ELF-1 (cell line): ENCODE measurements at places on chromosomes 5 and 9.
A peak's percentile ranks its signal among the peaks of the same experiment; 100 is the strongest.

GRCh38 chr9:135000647-135001245 lies 83.0 kb upstream of the FCN1 start:
- no peak for DNase-seq

DNA sequence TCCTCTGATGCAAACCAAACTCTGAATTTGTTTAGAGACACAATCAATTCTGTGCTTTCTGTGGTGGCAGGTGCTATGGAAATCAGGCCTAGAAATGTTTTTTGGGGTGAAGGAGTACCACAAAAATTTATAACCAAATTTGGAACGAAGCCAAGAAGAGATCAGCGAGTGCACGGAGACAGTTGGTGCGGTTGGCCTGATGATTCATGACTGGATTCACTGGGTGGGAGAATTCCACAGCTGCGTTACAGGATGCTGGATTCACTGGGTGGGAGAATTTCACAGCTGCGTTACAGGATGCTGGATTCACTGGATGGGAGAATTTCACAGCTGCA lies 135.6 kb upstream of the IRX4 start:
- no peak for DNase-seq

GRCh38 chr5:10222326-10222725 lies 27.4 kb downstream of the ATPSCKMT start:
- no peak for DNase-seq

GRCh38 chr9:70256123-70256551 lies 2.6 kb upstream of the SMC5 start:
- peak; percentile 36 for DNase-seq

GRCh38 chr5:148201151-148201550 lies 1.7 kb upstream of the SPINK6 start:
- no peak for DNase-seq

- DNase-seq, result peak; percentile 9
These were observed 405.2 kb downstream of the ZNF608 start for GRCh38 chr5:124341066-124341858.

GRCh38 chr5:31942546-31942945 lies 231.6 kb downstream of the GOLPH3 start:
- DNase-seq, result no peak

DNA sequence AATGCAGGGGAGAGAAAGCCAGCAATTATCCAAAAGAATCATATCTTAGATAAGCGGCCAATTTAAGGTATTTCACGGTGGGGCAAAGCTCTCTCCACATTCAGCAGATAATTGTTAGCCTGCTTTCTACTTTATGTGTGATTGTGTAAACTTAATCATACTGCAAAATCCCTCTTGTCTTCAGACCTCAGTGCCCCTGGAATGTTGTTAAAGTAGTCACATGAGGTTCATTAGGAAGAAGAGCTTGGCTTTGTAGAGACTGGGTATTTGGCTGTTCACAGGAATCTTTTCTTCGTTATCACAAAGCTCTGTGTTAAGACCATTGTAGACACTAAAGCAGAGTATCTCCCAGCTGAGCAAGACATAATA lies 127.0 kb downstream of the RFK start:
- DNase-seq, result no peak

- no peak for DNase-seq
These were observed 44.3 kb upstream of the ZBED3 start for GRCh38 chr5:77131361-77131760.

GRCh38 chr5:180915924-180916323 lies 17.0 kb downstream of the BTNL8 start:
- no peak for DNase-seq

GRCh38 chr5:133506181-133506580 lies 106.2 kb downstream of the FSTL4 start:
- DNase-seq, result no peak

- no peak for DNase-seq
These were observed 132.4 kb downstream of the FRMD3 start for GRCh38 chr9:83405759-83406158.

- DNase-seq, result no peak
These were observed 95.1 kb upstream of the OTULINL start for GRCh38 chr5:14486486-14486885.

DNA sequence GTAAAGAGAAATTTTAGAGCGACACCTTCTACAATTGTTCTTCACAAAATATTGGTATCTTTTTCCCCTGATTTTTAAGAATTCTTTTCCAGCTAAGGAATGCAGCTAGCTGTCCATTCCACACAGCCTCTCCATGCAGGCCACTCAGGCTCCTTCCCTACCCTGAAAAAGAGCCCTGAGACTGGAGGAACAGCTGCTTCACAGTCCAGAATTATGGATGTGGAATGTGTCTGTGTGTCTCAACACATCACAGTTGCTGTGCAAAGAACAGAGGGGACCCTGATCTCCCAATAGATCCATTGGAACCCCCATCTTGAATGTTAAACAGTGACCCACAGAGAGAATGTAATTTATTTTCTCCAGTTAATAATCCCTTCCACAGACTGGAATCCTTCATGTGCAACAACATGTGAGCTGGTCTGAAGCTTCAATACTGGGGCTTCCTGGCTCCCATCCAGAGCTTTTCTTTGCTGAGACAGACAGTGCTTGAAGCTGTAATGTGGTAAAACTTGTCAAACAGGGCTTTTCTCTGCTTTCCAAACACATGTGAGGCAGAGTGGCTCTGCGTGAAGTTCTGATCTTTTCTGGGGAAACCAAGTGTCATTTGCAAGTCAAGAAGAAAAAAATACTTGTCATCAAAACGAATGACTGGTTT lies 53.3 kb upstream of the SMC5 start:
- DNase-seq, result peak; percentile 46

DNA sequence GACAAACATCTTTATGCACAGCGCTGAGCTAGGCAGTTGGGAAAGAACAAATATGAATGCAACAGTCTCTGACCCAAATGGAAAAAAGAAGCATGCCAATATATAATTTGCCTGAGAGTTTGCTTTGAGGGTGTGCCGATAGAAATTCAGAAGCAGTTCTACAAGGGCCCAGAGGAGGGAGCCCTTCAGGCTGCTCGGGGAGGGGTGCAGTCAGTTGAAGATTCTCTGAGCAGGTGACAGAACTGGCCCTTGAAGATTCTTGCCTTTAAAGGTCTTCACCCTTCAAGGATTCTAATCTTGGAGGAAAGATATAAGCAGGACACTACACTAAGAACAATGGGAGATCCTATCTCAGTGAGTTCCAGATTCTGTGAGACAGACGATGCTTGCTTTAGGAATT lies 3.7 kb upstream of the PAPPA start:
- peak; percentile 72 for DNase-seq

DNA sequence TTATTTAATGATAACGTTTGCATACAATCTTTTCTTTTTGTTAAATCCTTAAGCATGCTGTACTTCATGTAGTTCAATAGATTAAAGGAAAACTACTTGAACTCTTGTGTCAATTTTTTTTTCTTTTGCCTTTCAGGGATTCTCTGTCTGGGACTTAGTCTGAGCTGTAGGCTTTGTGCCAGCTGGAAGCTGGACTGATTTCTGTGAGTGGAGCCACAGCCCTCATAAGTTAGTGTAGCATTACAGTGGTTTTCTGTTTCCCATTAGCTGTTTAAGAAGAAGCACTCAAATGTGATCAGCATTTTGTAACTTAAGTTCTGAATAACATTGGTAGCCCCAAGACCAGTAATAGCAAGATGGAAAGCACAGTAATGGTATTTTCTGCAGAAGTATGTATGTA lies 330.6 kb upstream of the MEF2C start:
- no peak for DNase-seq

DNA sequence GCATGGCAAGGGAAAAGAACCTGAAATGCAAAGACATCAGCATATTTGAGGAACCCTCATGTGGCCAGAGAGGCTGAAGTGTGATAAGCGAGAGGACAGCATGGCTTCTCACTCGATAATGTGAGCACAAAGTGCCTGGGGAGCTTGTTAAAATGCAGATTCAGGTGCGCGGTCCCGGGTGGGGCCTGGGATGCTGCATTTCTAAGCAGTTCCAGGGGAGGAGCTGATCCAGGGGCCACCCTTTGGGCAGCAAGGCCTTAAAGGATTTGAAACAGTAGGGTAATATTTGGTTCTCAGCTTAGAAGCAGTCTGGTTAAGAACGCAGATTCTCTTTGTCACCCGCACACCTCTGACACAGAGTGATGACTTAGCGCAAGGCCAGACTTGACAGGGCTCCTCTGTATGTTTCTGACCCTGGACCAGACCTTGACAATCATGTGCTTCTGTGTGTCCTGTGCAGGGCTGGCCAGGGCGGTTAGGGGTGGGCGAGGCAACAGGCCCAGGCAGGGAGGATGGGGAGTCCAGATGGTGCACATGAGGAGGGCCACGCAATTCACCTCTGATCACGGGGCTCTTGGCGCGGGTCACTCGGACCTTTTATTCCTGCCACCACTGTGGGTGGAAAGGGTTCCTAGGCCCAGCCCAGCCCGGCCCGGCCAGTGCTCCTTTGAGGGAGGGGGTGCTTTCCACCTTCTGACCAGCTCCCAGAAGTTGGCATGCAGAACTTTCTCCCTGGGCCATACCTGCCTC lies 62.8 kb upstream of the TBC1D2 start:
- no peak for DNase-seq

GRCh38 chr5:1330847-1331831 lies 13.8 kb downstream of the CLPTM1L start:
- no peak for DNase-seq

DNA sequence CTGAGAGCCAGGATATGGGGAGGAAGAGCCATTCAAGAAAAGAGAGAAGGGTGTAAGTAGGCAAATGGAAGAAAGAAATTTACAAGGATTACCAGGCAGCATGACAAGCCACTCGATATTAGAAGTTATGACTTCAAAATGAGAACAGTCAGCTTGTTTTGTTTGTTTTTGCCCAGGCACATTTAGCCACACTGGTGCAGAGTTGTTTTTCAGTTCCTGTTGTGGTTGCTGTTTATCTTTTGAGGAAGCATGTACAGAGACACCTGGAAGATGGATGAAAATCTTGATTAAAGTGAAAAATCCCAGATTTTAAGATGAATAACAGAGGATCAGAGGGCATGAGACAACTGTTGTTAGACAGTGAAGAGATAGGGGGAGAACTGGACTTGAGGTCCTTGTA lies 199.1 kb downstream of the MTRR start:
- no peak for DNase-seq

- DNase-seq, result no peak
These were observed 60.1 kb downstream of the PTPDC1 start for GRCh38 chr9:94144394-94144793.

GRCh38 chr5:179534431-179534830 lies 15.9 kb upstream of the RUFY1 start:
- no peak for DNase-seq

GRCh38 chr9:136623842-136624183 lies 38.9 kb upstream of the EGFL7 start:
- no peak for DNase-seq
